ENCODE measurements at places on chromosomes 4 and X. TPM values are rescaled to one million over a fixed set of nuclear protein-coding genes. Genes with fewer than 3 reads are reported as not detected.

ZDHHC15 gene
- 0.17 TPM for total RNA-seq

DNA sequence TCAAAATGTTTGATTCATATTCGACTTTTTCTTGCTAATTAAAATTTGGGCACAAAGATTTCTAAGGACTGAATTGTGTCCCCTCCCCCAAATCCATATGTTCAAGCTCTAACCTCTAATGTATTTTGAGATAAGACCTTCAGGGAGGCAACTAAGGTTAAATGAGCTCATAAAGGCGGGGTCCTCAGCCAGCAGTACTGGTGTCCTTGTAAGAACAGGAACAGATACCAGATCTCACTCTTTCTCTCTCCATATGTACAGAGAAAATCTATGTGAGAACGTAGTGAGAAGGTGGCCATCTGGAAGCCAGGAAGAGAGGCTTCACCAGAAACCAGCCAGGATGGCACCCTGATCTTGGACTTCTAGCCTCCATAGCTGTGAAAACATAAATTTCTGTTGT, 116.9 kb downstream of the VEGFC start:
- DNase-seq = no peak
- H3K4me1 ChIP-seq = no peaks in the 10 kb centered on the region
- no peak overlapping the region for H3K4me3 ChIP-seq

DNA sequence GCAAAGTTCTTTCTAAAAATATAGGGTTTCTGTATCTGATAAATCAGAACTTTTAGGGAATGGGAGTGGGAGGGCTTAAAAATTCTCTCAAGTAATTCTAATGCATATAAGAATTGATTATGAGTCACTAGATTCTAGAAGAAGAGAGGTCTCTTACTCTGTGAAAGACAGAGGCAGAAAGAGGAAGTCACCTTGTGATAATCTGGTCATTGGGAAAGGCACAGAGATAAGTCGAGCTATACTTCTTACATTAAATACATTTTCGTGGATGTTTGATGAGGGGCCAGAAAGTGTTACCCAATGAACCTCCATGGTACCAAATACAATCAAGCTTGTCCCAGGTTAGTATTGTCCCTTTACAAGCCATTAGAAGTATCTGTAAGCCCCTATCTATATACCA, 134.4 kb downstream of the MAD2L1 start:
- H3K27me3 ChIP-seq = no peaks in the 10 kb centered on the region
- H3K36me3 ChIP-seq = no peaks in the 10 kb centered on the region
- no peak for DNase-seq
- H3K4me3 ChIP-seq = no peak overlapping the region
- no peaks in the 10 kb centered on the region for H3K4me1 ChIP-seq

- no peak for DNase-seq
- no peaks in the 10 kb centered on the region for H3K4me1 ChIP-seq
- no peak overlapping the region for H3K27ac ChIP-seq
- H3K4me3 ChIP-seq = no peak overlapping the region
Observed at GRCh38 chr4:165864271-165864670, 8.8 kb upstream of the TLL1 start.

KCTD8 gene
- not detected for total RNA-seq

DNA sequence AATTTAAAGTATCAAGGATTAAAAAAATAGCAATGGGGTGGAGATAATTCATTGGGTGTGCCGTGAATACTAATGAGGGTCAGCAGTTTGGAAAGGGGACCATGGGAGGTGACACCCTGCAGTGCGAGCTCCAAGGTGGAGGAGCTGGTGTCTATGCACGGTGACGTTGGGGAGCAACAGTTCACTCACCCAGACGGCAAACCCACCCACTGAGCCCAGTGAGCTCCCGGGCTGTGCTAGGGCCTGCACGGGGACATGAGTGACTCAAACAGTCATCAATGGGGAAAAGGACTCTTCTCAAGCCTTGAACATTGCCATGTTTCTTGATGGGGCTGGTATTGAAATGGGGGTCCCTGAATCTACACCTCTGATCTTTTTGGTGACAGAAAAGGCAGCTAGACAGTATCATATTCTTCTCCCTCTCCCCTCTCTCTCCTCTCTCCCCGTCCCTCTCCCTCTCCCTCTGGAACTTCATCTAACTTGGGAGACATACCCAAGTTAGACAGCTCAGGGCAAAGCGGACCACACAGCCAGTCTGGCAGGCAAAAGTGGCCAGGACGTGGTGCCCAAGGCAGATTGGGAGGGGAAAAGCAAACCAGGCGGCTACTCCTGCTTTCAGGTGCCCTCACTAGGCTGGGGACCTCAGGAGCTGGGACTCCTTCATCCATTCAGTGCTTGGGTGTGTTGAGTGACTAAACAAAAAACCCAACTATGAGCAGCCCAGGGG, 26.3 kb upstream of the PPP2R2C start:
- H3K27me3 ChIP-seq = no peaks in the 10 kb centered on the region
- no peaks in the 10 kb centered on the region for H3K36me3 ChIP-seq
- no peaks in the 10 kb centered on the region for H3K4me1 ChIP-seq
- no peak overlapping the region for H3K27ac ChIP-seq

FGF13 gene
- total RNA-seq = 2.1 TPM

- H3K4me3 ChIP-seq = peak overlapping the region; percentile 30
- H3K36me3 ChIP-seq = no peaks in the 10 kb centered on the region
- H3K4me1 ChIP-seq = no peaks in the 10 kb centered on the region
- no peak overlapping the region for H3K27ac ChIP-seq
- H3K27me3 ChIP-seq = peaks cover 8% of the 10 kb centered on the region
Observed at GRCh38 chrX:153818571-153819383, 11.6 kb downstream of the PDZD4 start.

DNA sequence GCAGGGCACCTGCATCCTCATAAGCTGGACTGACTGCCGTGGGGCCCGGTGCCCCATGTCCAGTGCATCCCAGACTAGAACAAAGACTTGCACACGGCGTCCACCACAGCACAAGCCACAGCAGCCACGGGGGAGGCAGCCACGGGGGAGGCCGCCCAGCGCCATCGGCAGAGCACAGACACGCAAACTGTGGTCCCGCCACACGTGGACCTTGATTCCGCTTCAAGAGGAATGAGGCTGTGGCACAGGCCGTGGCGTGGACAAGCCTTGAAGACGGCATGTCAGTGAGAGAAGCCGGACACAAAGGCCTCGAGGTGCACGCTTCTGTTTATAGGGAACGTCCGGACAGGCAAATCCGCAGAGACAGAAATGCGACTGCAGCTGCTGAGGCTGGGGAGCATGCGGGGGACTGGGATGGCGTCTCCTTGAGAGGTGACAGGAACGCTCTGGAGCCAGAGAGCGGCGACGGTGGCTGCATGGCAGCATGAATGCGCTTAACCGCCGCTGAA, 10.1 kb upstream of the CPLX1 start:
- H3K4me1 ChIP-seq = no peaks in the 10 kb centered on the region
- DNase-seq = no peak
- H3K36me3 ChIP-seq = no peaks in the 10 kb centered on the region
- H3K27me3 ChIP-seq = no peaks in the 10 kb centered on the region
- H3K4me3 ChIP-seq = no peak overlapping the region

DNA sequence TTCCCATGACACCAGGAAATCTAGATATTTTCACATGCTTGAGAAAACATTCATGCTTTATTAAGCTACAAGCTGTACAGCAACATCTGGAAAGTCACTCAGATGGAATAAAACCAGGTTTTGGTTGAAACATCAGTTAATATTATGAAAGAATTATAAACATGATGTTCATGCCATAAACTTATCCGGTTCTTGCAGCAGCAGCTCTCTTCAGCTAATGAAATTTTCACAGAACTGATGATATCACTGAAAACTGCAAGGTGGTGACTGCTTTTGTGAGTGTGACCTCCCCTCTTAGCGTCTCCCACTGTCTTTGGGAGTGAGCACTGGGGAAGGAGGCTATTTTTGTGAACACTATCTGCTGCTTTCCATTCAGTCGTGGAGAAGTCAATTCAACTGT, 56.9 kb downstream of the ARHGAP10 start:
- H3K4me3 ChIP-seq = no peak overlapping the region
- no peak overlapping the region for H3K27ac ChIP-seq
- H3K27me3 ChIP-seq = no peaks in the 10 kb centered on the region
- H3K4me1 ChIP-seq = no peaks in the 10 kb centered on the region
- no peak for DNase-seq

DNA sequence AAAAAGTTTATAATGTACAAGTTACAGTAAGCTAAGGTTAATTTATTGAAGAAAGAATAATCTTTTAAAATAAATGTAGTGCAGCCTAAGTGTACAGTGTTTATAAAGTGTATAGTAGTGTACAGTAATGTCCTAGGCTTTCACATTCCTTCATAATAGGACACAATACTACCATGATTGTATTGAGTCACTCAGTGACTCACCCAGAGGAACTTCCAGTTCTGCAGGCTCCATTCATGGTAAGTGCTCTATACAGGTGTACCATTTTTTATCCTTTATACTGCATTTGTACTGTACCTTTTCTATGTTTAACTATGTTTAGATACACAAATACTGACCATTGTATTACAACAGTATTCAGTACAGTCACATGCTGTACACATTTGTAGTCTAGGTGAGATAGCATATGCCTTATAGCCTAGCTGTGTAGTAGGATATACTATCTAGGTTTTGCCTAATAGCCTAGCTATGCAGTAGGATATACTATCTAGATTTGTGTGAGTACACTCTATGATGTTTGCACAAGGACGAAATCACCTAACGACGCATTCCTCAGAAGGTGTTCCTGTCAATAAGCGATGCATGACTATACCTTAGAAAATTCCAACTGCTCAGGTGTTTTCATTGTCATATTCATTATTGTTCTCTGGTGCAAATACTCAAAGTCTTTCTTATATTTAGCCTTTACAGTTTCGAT, 5.5 kb upstream of the TMEM255A start:
- H3K27me3 ChIP-seq = no peaks in the 10 kb centered on the region
- no peak overlapping the region for H3K4me3 ChIP-seq
- no peak overlapping the region for H3K27ac ChIP-seq
- H3K4me1 ChIP-seq = no peaks in the 10 kb centered on the region
- H3K36me3 ChIP-seq = no peaks in the 10 kb centered on the region

LRPAP1 gene
- total RNA-seq = 157 TPM

GRCh38 chr4:56391270-56391669, 4.0 kb upstream of the AASDH start:
- no peaks in the 10 kb centered on the region for H3K36me3 ChIP-seq
- no peak overlapping the region for H3K27ac ChIP-seq
- H3K27me3 ChIP-seq = no peaks in the 10 kb centered on the region
- no peak for DNase-seq
- H3K4me3 ChIP-seq = no peak overlapping the region

DNA sequence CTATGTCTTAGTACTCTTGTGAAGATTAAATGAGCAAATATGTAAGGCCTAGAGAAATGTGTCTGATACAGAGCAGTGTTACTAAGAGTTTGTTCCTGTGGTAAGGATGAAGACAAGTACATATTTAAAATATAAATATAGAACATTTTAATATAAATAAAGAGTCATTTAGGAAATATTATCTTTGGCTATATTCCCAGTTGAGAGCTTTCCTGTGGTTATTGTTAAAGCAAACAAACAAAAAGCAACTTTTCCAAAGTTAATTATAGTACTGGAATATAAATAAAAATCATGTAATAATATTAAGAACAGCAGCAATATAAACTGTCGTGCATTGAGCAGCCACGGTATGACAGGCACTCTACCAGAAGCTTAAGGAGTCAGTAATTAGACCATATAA, 472.5 kb downstream of the INPP4B start:
- H3K4me3 ChIP-seq = no peak overlapping the region
- H3K27ac ChIP-seq = no peak overlapping the region
- no peaks in the 10 kb centered on the region for H3K4me1 ChIP-seq
- no peak for DNase-seq
- H3K36me3 ChIP-seq = no peaks in the 10 kb centered on the region

- H3K4me3 ChIP-seq = no peak overlapping the region
- H3K27ac ChIP-seq = no peak overlapping the region
- no peaks in the 10 kb centered on the region for H3K27me3 ChIP-seq
Observed at GRCh38 chr4:17560065-17560673, 16.8 kb upstream of the LAP3 start.

ETNPPL gene
- total RNA-seq = not detected

PAGE1 gene
- total RNA-seq = not detected

DNA sequence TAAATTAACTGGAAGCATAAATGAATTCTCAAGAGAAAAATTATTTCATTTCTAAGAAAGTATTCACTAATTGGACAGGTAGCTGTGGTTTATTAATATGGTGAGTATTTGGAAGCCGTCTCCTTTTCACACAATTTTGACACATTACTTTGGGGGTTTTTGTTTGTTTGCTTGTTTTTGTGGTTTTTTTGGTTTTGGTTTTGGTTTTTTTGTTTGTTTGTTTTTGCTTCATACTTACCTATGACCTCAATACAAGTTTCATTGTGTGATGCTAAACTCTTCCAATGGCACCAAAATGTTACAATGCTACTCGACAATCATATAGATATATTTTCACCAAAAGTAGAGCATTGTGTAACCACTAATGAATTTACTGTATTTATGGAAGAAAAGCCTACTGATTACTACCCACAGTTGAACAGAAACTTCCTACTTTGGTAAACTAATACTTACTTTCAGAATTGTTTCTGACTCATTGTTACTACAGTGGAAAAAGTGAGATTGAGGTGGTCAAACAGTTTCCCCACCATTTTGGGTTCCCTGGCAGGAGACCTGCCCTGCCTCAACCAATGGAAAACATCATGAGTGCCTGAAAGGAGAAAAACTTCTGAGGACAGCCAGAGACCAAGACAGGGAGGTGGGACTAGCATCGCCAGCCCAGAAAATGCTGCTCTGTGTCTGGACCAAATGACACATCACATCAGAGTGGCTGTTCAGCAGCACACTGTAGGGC, 443.1 kb downstream of the HNRNPD start:
- H3K27me3 ChIP-seq = no peaks in the 10 kb centered on the region
- no peak overlapping the region for H3K27ac ChIP-seq
- DNase-seq = no peak
- no peaks in the 10 kb centered on the region for H3K36me3 ChIP-seq

- no peak for DNase-seq
- H3K4me3 ChIP-seq = no peak overlapping the region
- no peak overlapping the region for H3K27ac ChIP-seq
- H3K36me3 ChIP-seq = no peaks in the 10 kb centered on the region
- no peaks in the 10 kb centered on the region for H3K4me1 ChIP-seq
Observed at GRCh38 chr4:53240573-53240972, 125.3 kb downstream of the SCFD2 start.
